CMK (cell line): ENCODE measurements at places on chromosomes 13 and 19.

DNA sequence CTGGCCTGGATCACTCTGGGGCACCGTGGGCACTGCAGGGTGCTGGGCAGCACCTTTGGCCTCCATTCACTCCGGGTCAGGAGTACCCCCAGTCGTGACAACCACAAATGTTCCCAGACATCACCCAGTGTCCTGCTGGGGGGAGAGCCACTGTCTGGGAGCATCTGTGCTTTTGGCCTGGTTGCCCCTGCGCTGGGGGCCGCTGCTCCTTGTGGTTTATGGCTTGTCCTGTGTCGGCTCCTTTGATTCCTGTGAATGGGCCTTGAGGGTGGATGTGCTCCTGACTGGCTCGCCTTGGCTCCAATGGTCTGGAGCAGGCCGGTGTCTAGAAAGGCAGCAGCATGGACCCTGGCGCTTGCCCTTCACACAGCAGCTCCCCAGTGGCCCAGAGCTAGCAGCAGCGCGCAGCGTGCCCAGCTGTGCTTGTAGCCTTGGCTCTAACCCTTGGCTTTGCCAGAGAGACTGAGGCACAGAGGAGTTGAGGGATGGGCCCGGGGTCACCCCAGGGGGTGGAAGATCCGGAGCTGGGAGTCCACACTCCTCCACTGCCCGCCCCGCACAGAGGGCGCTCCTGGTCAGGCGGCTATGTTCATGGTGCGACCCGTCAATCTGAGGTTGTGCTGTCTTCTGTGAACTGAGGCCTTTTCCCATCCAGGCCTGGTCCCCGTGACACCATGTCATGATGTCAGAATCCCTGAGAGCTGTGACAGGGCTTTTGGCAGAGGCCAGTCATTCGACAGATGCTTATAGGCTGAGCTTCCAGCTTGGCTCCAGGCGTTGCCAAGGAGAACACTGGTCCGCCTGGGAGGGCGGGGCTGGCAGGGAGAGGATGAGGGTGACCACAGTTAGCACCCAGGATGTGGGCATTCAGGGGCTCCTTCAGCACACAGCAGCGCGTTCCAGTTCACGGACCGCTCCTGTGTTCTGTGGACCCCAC is 4.1 kb downstream of the DAZAP1 start:
- DNase-seq = no peak

GRCh38 chr19:2164020-2164998 is 576 bp downstream of the DOT1L start:
- no peak for DNase-seq

DNA sequence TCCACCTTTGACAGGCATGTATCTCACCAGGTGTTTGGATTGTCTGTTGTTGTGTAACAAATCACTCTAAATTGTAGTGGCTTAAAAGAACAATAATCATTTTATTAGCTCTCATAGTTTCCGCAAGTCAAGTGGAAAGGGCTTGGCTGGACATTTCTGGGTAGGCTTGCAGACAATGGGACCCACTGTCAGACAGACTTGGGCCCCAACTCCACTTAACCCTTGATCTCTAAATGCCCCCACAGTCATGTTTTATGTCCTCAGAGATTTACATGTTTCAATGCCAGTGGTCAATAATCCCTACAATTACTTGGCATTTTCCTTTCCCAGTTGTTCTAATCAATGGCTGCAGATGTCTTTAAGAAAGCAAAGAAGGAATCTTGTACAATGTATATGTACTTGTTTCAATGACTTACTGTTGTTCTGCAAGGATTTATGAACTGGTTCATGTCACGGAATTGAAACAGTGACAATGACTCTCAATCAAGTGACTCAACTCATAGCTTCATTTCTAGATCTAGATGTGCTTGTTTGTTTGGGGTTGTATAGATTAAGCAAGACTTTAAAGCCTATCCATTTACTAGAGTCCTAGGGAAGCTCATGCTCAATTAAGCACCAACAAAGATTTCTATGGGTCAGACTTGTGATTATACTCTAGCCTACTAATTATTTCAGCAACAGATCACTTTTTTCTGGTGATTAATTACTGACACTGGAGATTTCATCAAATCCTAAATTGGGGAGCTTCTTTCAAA is 510.1 kb upstream of the NBEA start:
- no peak for DNase-seq

- no peak for DNase-seq
These were observed 368.5 kb upstream of the ZNF507 start for GRCh38 chr19:31976775-31977536.

DNA sequence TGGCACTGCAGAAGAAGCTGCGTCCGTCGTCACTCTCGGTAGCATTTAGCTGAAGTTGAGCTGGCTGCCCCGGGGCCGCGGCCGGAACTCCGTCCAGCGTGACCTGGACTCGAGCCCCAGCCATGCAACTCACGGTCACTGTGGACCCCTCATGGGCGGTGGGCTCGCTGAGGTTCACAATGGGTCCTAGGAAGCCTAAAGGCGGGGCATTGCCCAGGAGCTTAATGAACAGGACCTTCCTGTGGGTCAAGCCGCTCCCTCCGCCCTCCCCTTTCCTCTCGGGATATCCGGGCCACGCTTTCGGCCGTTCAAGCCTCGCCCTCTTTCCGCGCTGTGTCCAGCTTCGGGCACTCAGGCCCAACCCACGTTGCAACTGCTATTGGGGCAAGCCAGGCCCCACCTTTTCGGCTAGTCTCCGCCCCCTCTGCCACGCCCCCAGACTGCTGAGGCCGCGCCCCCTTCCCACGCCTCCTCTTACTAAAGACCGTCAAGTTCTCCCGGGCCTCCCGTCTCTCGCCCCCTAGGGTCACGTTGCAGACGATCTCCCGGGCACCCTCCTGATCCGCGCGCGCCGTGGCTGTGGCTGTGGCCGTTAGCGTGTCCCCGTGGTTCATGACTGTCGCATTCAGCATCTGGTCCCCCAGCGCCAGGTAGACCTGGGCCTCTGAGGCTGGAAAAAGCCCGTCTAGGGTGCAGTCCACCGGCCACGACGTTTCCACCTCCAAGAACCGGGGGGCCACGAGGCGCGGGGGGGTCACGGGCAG is 1.4 kb upstream of the RAVER1 start:
- DNase-seq = peak; percentile 95

DNA sequence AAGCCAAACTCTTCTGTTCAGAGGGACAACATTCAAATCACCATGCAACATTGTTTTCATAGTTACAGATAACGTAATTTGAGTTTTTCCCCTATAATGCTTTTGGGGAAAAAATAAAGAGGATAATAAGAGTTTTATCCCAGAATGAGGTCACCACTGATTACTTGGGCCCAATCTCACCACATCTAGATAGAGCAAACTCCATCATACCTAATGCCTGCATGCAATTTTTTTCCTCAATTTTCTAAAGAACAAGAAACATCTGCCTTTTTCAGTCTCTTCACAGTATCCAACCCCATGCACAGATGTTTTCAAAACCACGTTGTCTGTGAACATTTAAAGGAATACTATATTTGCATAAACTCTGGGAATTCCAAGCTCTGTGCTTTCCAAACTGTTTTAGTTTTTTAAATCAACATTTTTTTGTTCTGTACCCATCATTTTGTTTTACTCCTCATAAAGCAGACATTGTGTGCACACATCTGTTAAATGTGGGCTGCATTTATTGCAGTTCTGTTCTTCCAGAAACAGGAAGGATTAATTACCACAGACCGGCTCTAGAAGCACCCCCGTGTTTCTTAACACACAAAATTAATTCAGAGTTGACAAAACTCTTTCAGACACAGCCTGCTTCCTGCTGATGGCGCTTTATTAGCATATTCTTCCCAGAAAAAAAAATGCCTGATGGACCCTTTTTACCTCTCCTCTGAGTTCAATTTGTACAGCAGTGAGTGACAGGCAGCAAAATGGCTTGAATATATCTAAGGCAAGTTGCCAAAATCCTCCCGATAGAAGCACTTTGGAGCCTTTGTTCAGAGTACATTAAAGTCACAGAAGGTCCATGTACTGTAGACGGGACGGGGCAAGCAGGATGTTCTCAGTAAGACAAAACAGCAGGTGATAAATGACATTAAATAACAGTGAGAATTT is 1171.9 kb downstream of the EFNB2 start:
- peak; percentile 72 for DNase-seq

DNA sequence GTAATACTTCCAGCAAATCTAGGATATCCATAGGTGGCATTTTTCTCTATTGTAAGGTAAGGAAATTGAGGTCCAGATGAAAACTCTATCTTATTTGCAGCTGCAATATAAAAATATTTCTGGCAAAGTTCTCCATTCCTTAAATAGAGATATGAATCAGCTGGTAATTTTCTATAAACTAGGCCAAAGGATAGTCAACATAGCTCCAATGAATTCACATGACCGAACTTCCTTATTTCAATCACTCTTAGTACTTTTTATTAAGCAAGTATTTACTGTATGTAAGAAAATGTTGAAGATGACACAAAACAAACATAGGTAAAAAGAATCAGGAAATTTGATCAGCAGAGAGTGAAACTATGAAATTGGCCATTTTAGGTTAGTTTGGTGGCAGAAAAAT is 13.0 kb upstream of the LCP1 start:
- no peak for DNase-seq

GRCh38 chr19:53971673-53972072 is 8.9 kb downstream of the CACNG8 start:
- DNase-seq = no peak

DNA sequence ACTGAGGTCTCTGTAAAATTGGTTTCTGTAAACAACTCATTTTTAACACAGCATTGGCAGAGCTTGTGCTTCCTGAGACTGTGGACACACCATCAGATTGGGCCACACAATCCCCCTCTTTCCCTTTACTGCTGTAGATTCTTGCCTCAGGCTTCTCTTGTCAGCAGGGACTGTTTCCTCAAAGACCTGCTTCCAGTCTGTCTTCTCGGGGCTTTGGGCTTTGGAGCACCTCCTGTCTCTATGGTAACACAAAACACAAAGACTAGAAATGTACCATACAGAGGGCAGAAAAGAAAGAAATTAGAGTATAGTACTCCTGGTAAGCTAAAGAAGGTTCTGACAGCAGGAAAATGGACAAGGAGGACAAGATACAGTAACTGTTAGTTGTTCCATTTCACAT is 484.5 kb downstream of the DIAPH3 start:
- DNase-seq = no peak

DNA sequence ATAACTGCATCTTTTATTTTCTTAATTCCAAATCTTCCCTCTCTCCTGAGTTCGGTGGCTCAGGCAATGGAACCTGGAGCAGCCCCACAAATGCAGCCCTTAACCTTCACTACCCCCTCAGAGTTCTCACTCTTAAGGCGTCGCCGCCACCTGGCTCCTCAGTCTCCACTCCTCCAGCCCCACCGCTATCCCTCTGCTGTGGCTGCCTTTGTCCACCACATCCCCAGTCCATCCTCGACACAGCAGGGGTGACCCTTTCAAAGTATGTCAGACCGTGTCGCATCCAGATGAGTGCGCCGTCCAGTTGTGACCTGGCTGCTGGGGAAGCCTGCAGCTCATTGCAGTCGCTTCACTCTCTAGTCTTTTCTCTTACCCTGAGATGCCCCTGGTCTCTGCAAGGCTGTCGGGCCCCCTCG is 1.0 kb downstream of the SPPL2B start:
- DNase-seq = no peak

DNA sequence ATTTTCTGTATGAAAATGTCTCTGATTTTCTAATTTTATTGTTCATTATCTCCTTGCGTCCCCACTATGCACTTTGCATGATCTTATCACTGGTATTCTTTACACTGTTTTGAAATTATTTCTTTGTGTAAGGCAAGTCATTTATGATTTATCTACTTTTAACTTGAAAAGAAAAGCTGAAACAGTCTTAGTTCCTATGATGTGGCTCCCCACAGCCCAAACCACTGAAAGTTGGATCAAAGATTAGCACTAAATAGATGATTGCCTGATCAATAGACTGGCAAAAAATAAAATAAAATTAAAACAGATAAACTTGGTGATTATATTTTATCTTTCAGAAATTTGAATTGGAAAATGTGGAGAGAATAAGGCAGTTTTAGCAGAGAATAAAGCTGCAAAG is 1101.9 kb downstream of the PCDH9 start:
- DNase-seq = no peak

DNA sequence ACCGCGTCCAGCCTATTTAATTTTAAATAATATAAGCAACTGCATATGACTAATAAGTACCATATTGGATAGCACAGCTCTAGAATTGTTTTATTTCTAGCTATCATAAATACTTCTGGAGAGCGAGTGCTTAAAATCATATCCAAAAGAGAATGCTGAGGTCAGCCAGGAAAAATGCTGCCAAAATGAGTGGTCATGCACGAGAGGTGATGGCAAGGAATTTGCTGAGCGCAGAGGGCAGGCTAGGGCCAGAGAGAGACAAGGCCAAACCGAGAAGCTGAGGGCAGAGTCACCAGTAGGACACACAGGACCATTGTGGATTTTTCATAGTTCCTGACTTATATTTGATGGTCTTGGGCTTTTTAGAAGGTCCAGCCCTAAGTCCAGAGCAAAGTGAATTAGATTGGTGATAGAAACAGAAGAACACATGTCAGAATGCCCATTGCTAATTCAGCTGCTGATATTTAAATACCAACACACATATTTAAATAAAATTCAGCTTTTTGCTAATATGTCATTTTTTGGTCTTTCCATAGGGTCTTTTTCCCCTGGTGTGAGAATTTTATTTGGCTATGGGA is 33.6 kb upstream of the UBL3 start:
- no peak for DNase-seq

GRCh38 chr19:29939628-29940027 is 2.4 kb upstream of the URI1 start:
- no peak for DNase-seq

- no peak for DNase-seq
These were observed 368.2 kb downstream of the COG6 start for GRCh38 chr13:40023595-40024203.

DNA sequence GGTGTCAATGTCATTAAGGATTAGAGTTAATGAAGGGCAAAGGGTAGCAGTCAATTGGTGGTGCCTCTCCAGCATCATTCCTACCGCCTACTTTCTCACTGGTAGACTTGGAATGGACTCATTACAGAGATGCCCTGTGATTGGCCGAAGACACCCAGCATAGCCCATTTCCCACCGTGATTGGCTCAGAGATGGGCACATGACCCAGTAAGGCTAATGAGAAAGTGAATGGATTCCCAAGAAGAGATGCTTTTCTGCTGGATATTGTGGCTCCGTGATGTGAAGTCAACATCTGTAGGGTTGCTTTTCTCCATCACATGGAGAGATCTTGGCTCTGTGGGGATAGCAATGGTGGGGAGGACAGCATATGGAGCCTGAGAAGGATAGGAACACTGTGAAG is 11.6 kb downstream of the VSIG10L start:
- no peak for DNase-seq

- DNase-seq = no peak
These were observed 3.5 kb downstream of the YJEFN3 start for GRCh38 chr19:19531951-19532805.
